Regular cardiac myocyte (primary cell): ENCODE measurements at places on chromosomes 5 and 9. TPM values are rescaled to one million over a fixed set of nuclear protein-coding genes. Genes with fewer than 3 reads are reported as not detected.

The OR1N2 gene
- total RNA-seq, result not detected in 2 replicates

The IL4 gene
- total RNA-seq, result not detected in 2 replicates

The ABCA1 gene
- 73.2 and 107 TPM in 2 replicates for total RNA-seq

The PKD2L2 gene
- total RNA-seq, result 0.38 TPM in 1 of 2 replicates, not detected in the other

The PAPPA gene
- 143 and 435 TPM in 2 replicates for total RNA-seq

The MRPL36 gene
- 32.7 and 69.6 TPM in 2 replicates for total RNA-seq

The OCLN gene
- 1.3 and 2.3 TPM in 2 replicates for total RNA-seq

The MEIKIN gene
- under 0.01 TPM in 1 of 2 replicates, not detected in the other for total RNA-seq

The SPOCK1 gene
- 108 and 173 TPM in 2 replicates for total RNA-seq

The IL5 gene
- 0.28 TPM in 1 of 2 replicates, not detected in the other for total RNA-seq

The SLC25A2 gene
- total RNA-seq, result under 0.01 and 0.19 TPM in 2 replicates

The FBXW5 gene
- 161 and 176 TPM in 2 replicates for total RNA-seq

The CD180 gene
- not detected in 2 replicates for total RNA-seq

The ZDHHC11 gene
- 0.77 and 1.7 TPM in 2 replicates for total RNA-seq

The SLC34A3 gene
- total RNA-seq, result not detected in 2 replicates

The HSDL2 gene
- 51.6 and 64.3 TPM in 2 replicates for total RNA-seq

The TEX48 gene
- not detected in 2 replicates for total RNA-seq

The TLX3 gene
- total RNA-seq, result not detected in 2 replicates
